HT-29 (cell line): ENCODE measurements at places on chromosomes 4 and X.
A peak's percentile ranks its signal among the peaks of the same experiment; 100 is the strongest.

- peak; percentile 58 for DNase-seq
Observed at GRCh38 chrX:97740886-97741285, 857.2 kb downstream of the RPA4 start.

- DNase-seq = no peak
Observed at GRCh38 chr4:145530189-145530588, 48.5 kb downstream of the SMAD1 start.

DNA sequence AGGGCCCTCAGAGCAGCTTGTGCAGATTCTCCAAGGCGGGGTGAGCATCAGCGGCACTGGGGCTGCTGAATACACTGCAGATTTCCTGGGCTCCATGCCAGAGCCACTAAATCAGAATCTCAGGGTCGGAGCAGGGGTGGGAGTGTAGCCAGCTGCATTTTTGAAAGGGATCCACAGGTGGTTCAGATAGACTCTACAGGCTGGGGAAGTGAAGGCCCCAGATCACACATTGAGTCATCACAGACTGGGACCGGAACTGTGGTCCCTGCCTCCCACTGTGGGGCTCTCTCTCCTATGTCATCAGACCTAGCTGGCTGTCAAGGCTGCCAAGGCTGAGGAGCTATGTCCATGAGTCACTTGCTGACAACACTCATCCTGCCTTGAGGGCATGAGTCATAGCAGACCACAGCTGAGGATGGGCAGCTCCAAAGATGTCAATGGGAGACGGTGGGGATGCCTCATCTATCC lies 162.3 kb upstream of the MAMLD1 start:
- DNase-seq = peak; percentile 50

GRCh38 chr4:182224192-182224850 lies 18.9 kb upstream of the TENM3 start:
- DNase-seq = no peak

DNA sequence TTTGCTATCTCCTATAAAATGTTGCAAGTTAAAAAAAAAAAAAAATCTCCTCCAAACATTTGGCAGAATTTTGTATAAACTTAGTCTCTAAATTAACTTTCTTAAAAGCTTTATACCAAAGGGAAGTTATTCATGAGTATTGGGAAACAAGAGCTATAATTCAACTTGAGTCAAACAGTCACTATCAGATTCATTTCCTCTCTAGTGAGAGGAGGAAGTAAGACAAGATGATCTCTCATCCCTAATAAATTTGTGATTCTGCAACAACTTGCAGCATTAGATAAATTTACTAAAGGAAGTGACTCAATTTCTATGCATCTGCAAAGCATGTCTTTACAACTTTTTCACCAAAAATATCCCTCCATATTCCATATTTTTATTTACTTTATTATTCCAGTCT lies 135.4 kb upstream of the GNPDA2 start:
- no peak for DNase-seq

DNA sequence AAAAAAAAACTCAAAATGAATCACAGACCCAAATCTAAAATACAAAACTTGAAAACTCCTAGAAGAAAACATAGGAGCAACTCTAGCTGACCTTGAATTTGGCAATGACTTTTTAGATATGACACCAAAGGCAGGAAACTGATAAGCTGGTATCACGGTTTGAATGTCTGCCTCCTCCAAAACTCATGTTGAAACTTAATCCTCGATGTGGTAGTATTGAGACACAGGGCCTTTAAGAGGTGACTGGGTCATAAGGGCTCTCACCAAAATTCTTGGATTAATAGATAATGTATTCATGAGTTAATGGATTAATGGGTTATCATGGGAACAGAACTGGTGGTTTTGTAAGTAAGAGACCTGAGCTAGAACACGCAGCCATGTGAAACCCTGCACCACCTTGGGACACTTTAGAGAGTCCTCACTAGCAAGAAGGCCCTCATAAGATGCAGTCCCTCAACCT lies 40.5 kb downstream of the FRYL start:
- no peak for DNase-seq

DNA sequence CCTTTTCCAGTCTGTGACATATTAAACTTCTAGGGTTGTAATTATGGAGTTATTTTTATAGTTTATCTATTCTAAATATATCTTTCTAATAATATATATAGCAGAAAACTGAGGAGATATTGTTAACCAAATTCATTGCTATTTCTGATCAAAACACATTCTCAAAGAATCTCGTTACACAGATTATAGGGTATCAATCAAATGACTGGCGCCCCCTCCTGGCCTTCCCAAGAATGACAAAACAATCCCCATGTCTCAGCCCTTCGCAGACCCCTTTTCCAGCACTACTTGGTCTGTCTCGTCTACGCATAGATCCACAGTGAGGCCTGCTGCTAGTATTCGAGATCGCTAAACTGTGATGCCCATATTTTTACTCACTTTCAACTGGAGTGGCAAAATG lies 209.3 kb downstream of the GPC3 start:
- peak; percentile 49 for DNase-seq

- DNase-seq = no peak
Observed at GRCh38 chrX:42219231-42219630, 295.9 kb upstream of the CASK start.

GRCh38 chrX:68732906-68733493 lies 85.5 kb downstream of the STARD8 start:
- DNase-seq = peak; percentile 87

- DNase-seq = peak; percentile 78
Observed at GRCh38 chr4:8403173-8403753, 37.3 kb downstream of the ACOX3 start.

GRCh38 chr4:13710246-13710885 lies 82.8 kb upstream of the BOD1L1 start:
- DNase-seq = no peak

DNA sequence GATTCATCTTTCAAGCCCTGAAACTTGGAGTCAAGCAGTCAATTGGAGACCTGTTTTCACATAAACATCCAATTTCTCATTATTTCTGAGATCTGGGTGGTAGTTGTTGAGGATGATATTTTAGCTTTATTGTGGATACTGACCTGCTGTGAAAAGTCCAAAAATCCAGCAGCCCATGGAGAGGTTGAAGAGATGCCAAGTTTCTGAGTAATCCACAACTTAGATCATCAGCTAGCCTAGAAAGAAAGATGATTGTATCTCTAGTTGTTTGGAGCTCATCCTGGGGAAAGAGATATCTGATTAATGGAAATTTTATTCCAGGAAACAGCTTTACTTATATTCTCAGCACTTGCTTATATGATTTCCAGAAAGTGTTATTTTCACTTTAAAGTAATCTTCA lies 48.6 kb upstream of the DCX start:
- DNase-seq = no peak

DNA sequence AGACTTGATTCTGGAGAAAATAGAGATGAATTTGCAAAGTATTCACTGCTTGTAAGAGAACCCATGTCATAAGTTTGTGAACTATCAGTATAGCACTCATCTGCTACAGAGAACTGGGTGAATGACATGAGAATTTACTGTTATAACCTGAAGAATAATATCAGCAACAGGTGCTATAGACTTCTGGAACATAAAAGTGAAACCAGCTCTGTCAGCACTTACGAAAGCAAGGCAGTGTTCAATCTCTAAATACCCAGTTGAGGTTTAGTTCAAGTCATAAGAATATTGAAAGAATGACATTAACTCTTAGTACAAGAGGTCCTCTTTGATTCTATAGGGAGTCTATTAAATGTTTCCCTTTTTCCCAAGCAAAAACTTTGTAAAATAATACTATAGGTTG lies 232.9 kb upstream of the ANKRD50 start:
- no peak for DNase-seq

DNA sequence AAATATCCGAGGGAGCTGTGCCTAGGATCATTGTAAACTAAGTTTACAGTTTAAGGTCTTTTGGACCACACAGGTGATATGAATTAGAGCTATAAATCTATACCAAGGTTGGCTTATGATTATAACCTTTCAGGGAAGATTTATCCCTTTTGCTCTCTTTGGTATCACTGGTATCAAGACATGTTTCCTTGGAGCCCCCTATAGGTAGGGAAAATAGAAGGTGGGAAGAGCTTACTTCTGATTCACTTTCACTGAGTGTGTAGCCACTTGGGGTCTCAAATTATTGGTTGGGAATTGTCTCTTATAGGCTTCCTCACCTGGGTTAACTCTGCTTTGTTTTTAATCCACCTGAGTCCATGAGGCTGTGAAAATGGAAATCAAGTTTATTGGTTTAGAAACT lies 262.1 kb upstream of the NR3C2 start:
- DNase-seq = peak; percentile 18

DNA sequence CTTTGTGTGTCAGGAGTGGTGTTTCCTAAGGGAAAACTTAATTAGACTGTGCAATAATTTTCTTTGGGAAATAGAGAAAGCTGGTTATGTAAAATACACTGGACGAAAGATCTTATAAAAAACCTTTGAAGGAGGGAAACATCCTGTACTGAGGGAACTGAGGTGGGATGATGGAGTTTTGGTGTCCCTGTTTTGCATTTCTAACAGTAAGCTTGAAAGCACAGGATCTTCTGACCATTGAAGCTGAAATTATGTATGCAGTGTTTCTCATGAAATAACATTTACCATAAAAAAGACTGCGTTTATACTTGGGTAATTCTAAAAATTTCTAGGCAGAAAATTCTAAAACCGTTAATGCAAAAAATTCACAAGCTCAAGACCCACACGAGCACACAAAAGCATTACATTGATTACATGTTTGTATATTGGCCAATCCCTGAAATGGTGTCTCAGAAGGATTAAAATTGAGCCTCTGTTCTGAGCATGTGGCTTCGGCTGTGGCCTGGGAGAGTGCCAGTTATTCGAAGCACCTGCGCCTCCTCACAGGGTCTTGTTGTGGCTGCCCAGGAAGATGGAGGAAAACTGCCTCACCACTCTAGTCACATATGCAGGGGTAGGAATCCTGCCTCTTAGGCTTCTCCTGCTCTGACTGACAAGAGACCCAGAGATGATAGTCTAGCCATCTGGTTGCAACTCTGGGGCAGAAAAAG lies 49.5 kb downstream of the JADE3 start:
- DNase-seq = no peak

- no peak for DNase-seq
Observed at GRCh38 chr4:173539986-173540385, 10.0 kb upstream of the HAND2 start.

- no peak for DNase-seq
Observed at GRCh38 chr4:158111241-158111640, 61.6 kb downstream of the GASK1B start.

GRCh38 chrX:151711787-151712186 lies 4.0 kb upstream of the FATE1 start:
- no peak for DNase-seq
